ENCODE measurements at places on chromosomes 11 and 22.

DNA sequence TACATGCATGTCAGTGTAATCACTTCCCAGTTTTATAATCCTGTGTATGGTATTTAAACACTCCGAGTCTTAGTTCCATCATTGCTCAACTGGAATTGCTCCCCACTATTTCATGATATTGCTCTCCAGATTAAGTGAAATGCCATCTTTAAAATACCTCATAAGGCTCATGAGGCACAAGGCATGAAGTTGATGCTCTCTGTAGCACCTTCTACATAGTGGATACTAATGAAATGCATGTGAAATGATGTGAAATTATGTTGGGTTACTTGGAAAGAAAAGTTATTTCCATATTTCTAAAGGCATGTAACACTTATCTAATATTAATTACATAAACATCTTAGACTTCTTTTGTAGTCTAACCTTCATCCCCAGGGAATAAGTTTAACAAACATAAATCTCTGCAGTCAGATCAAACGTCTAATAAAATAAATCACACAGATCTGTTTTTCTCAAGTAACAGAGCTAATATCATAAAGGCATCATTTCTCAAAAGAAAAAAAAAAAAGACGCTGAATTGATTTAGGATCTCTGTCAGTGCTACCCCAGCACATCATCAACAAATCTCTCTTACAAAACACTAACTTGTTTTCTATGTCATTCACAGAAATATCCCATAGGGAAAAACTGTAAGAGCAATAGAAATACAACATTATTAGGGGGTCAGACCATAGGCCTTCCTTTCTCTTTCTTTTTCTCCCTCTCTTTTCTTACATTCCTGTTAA lies 736.0 kb upstream of the LRRC4C start:
- DNase-seq = no peak

GRCh38 chr11:70555078-70555477 lies 156.7 kb downstream of the CTTN start:
- DNase-seq = no peak

- no peak for DNase-seq
These were observed 8.5 kb downstream of the DENND6B start for GRCh38 chr22:50318356-50318697.

- peak; percentile 12 for DNase-seq
These were observed 30.4 kb downstream of the PACS1 start for GRCh38 chr11:66100272-66101065.

GRCh38 chr11:56783448-56784041 lies 35.0 kb upstream of the OR9G4 start:
- DNase-seq = peak; percentile 19

DNA sequence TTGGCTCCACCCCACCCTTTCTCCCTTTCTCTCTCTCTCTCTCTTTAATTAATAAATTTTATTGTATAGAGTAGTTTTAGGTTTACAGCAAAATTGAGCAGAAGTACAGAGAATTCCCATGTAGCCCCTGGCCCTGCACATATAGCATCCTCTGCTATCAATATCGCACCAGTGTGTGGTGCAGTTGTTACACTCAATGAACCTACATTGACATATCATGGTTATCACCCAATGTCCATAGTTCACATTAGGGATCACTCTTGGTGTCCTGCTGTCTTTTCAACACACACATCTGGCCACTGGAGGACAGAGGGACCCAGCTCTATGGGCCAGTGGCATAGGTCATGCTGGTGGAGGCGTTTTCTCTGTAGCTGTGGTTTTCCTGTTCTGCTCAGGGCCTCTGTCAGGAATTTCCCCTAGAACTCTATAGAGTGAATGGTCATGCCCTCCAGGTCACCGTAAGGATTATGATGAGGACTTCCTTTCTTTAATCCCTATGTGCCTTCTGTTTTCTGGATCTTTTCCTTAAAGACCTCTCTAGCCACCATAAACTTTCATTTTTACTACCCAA lies 98.2 kb upstream of the NAV2 start:
- no peak for DNase-seq

- DNase-seq = peak; percentile 6
These were observed 135.4 kb upstream of the LARGE1 start for GRCh38 chr22:34055525-34056200.

- no peak for DNase-seq
These were observed 1.4 kb downstream of the ZFPL1 start for GRCh38 chr11:65085446-65085845.

DNA sequence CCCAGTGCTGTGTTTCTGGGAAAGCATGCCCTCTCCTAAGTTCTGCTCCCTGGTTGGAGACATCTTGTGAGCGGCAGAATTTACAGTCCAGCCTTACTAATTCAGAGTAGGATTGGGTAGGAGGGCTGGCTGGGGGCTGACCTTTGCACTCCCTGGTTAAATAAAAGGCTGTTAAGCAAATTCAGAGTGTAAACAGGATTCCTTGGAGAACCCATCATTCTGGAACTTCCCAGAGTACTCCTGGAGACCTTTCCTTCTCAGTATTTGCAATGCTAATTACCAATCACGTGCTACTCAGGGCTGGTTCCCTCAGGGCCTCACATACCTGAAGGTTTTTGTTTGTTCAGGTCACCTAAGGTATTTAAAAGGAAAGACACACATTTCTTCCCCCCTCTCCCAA lies 340.2 kb downstream of the TBC1D22A start:
- DNase-seq = peak; percentile 77

GRCh38 chr11:117096201-117096991 lies 1.8 kb downstream of the SIK3 start:
- DNase-seq = peak; percentile 74

DNA sequence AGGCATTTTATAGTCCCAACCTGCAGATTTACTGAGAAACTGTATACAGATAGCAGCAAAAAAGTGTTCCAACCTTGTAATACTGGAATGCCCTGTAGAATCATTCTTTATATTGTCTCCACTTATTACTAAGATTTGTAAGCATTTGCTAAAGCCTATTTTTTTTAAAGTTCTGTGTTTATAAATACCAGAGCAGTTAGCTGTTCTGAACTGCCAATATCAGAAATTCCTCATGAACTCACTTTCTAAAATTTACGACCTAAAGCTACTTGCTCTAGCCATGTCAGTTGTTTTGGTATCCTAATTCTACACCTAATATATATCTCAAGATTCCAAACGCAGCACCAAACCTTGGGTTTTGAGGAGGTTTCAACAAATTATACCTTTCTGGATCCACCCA lies 103.2 kb downstream of the C11orf65 start:
- no peak for DNase-seq

DNA sequence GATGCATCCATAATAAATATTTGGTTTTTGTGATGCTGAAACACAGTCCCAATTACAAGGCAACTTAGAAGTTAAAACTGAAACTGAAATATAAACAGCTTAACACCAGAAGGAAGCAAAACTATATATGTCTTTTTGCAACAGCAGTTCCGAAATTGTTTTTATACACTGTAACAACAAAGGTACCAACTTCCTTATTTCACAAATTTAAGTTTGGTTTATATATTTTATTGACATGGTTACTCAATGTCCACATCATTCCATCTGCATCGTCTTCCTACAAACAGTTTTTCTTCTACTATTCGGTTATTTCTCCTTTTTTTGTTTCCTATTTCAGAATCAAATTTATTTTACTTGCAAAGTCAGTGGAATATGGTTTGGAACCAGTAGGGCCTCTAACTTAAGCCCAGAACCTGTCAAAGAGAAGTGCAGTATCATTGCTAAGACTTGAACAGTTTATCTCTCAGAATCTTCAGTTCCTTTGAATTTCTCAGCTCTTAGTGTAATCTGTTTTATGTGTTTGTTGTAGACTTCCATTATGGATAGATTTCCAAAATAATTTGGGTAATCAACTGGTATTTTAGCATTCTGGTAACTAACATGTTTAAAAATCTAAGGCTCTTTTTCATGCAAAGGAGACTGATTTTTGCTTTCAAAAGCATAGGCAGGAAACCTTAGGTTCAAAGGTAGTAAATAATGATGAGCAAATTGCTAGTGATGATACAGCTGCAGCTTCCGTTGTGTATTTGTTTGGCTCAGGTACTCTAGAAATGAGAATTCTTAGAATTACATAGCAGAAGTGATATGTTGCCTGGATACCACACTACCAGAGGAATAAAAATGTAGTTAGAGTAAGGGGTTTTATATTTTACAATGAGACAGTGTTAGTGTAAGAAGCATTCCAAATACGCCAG lies 8.2 kb upstream of the HSPA8 start:
- no peak for DNase-seq

DNA sequence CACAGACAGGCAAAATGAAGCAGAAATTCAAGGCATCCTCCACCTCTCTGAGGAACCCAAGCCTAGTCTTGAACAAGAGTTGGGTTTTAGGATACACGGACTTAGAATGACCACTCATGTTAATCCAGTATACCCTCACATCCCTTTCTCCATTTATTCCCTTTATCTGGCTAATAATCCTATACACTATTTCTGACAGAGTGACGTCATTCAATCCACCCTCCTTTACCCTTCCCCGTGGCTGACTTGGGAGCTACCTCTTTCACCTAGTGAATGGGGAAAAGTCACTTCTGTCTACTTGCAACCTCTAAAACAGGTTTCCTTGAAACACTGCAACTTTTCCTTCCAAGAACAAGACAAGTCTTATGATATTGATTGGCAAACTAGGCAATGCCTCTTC lies 52.8 kb upstream of the PARVA start:
- DNase-seq = no peak

DNA sequence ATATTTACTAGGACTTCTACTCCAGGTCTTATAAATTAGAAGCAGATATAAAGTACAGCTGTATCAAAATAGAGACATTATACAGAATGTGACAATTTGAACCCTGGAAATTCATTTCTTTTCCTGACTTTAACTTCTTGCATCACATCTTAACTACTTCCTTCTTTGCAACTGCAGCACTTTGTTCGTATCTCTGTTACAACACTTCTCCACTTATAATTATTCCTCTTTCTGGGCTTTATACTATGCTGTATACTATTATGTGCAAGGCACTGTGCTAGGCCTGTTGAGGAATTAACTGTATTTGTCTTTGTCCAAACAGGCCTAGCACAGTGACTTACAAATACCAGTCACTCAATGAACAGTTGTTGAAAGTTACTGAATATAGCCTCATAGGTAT lies 1.8 kb upstream of the SLC36A4 start:
- DNase-seq = no peak

DNA sequence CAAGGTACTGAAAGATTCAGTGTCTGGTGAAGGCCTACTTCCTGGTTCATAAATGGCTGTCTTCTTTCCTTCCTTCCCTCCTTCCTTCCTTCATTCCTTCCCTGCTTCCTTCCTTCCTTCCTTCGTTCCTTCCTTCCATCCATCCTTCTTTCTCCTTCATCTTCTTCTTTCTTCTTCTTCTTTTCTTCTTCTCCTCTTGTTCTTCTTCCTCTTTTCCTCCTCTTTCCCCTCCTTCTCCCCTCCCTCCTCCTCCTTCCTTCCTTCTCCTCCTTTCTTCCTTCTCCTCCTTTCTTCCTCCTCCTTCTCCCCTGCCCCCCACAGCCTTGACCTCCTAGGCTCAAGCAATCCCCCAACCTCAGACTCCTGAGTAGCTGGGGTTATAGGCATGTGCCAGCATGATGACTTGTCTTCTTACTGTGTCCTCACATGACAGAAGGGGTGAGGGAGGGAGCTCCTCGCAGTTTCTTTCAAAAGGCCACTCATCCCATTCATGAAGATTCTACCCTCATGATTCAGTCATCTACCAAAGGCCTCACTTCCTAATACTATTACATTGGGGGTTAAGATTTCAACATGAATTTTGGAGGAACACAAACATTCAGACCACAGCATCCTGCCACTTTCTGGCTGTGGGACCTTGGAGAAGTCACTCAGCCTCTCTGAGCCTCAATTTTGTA lies 22.6 kb upstream of the CCDC134 start:
- no peak for DNase-seq

- peak; percentile 80 for DNase-seq
These were observed 36.1 kb upstream of the OR8B8 start for GRCh38 chr11:124481365-124482323.

GRCh38 chr11:75214411-75214821 lies 26.2 kb upstream of the TPBGL start:
- no peak for DNase-seq

DNA sequence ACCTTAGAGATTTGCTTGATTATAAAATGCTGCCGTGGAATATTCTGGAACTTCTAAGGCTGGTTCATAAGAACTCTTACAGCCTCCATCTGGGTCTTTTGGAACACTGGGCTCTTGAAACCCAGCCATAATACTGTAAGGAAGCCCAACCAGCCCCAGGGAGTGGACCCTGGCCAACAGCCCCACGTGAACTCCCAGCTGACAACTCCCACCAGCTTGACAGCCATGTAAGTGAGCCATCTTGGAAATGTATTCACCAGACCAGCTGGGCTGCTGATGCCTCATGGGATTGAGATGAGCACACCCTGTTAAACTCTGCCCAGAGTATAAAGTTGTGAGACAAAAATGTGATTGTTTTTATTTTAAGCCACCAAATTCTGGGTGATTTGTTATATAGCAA lies 378.7 kb upstream of the RAG2 start:
- DNase-seq = no peak

DNA sequence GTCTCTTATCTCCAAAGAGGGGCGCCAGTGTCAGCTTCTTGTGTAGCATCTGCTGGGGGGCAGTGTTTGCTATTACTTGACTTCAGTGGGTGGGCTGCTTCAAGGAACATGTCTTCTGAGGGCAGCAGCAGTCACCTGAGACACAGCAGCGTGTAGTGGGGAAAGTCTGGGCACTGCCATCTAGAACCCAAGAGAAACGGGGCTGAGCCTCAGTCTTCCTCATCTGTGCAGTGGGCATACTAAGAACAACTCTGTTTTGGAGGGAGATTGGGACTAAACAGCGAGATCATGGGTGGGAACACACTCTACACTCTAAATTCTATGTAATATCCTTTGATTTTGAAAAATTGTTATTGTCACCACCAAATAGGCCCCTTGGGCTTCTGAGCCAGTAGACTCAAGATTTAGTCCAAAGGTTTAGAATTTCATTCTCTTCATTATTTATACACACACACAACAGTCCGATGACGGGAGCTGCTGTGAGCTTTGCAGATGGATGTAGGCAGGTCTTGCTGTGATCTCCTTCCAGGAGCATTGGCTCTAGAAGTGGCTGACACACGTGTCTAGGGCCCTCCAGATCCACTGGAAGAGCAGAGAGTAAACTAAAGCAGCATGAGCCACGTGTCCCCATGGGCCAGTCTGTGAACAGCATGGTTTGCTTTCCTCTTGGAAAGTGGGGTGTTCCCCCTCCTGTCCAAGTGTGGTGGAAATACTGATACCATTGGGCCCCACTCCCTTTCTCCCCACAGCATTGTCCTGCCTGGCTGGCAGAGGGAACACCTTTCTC lies 51.8 kb downstream of the TRAF6 start:
- DNase-seq = no peak

DNA sequence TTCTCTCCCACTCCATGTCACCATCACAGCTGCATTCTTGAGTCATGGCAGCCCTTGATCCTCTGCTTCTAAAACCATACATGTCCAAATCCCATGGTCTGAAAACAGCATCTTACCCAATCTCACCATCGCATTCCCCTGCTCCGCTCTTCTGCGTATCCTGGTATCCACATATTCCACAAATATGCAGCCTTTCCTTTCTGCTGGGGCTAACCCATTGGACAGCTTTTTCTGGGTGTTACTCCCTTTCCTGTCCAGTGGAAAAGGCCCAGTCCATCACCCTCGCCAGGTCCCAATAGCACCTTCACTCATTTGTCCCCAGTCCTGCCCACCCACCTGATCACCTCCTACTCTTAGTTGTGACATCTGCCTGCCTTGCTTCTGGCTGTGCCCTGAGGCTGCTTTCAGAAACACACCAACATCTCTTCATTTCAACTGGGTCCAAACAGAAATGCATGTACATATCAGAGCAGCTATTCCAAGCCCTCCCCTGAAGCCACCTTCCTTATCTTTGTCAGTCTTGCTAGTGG lies 237.6 kb upstream of the TBCEL start:
- DNase-seq = no peak
